ENCODE measurements at places on chromosomes 7 and 10. TPM values are rescaled to one million over a fixed set of nuclear protein-coding genes. Genes with fewer than 3 reads are reported as not detected.

Gene LIPA
- 14.6 TPM for total RNA-seq

Gene SPDYE3
- not detected for total RNA-seq

Gene CPN1
- total RNA-seq = not detected

Gene PHYH
- total RNA-seq = 14.1 TPM

- no peak for DNase-seq
Measured at GRCh38 chr10:32981760-32982159, 23.7 kb upstream of the ITGB1 start.

GRCh38 chr7:29881724-29882123 is 75.4 kb downstream of the WIPF3 start:
- DNase-seq = no peak

DNA sequence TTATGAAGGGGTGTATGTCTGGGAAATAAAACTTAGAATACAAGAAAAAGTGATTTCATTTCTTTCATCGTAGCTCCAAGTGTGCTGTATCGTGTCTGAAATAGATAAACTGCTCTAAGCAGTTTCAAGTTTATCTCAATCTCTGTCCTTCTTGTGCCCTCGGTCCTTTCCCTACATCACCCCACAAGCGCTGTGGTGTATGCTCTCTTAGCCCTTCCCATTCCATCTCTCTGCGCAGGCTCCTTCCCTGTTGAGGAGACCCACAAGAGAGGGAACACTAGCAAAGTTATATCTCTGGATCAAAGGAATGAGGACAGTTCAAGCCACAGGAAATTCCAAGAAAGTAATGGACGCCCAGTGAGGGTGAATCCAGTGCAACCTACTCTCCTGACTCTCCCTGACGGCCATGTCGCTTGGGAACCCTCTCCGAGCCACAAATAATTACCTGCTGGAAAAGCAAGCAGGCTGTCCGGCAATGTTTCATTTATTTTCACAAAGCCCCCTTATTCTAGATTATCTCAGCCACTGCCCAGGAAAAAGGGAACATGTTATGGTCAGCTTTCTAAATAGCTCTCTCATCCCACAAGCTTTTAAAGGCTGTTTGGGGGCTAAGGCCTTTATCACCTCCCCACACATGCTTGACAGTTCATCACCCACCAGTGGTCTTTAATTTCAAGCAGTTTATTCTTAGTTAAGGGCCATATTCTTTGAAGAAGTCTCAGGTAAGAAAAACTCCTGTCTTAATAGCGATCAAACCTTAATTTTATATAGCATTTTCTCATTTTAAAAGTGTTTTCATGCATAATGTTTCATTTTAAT is 34.8 kb downstream of the LRRC4 start:
- no peak for DNase-seq

DNA sequence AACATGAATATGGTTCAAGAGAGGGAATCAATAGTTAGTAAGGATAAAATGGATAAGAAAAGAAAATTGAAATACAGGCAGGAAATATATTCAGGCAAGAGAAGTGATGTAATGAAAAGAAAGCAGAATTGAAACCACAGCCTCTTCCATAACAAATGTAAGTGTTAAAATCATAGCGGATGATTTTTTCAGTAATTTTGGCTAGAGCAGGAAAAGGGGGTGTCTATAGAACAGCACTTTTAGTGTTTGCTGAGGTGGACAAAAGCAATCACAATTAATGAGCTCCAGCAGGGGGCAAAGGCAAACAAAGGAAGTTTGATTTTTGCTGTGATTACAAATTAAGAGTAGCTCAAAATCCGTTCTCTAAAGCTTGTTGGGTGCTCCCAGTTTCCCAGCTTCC is 79.0 kb downstream of the TRIL start:
- no peak for DNase-seq
